Gastrocnemius medialis (tissue), 4 donors: ENCODE measurements at places on chromosomes 4 and X.

- DNase-seq, result no peak
These were observed 178.7 kb downstream of the DCTD start for GRCh38 chr4:182738283-182739047.

GRCh38 chr4:153652051-153652784 lies 31.9 kb upstream of the TLR2 start:
- no peak for DNase-seq

DNA sequence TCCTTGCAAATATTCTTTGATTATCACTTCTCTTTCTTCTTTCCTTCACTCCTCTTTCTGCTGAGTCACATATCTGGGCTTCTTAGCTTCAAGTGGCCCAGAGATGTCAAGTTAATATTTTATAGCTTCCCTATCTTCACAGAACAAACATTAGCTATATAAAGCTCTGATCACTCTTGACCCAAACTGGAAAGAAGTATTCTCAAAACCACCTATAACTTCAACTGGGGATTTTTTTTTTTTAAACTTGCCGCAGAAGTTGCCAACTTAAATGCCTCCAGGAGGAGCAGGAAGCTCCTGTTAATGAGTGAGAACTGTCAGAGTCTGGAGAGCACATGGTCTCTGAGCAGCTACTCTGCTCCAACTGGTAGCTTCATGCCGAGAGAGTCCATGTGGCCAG lies 233.3 kb upstream of the EDNRA start:
- DNase-seq, result no peak

GRCh38 chr4:53763813-53764597 lies 172.7 kb upstream of the LNX1 start:
- DNase-seq, result no peak

DNA sequence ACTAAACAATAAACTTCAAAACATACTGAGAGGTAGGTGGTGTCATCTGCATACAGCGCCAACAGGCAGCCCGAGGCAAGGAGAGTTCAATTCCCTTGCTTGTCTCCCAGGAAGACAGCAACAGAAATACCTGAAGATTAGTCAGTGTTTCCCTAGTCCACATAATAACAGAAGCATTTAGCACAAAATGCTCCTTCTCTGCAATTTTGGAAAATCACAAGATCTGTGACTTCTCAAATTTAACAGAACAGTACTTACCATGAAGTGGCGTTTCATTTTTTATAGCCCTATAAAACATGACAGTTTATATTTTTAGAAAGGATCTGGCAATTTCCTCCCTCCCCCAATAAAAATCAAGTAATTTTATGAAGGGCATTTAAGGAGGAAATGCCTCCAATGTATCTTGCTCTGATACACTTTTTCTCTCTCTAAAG lies 67.1 kb upstream of the MYOZ2 start:
- DNase-seq, result no peak
